ENCODE measurements at places on chromosomes 3 and 15.

- DNase-seq, result no peak
Measured at GRCh38 chr3:98326945-98327344, 26.7 kb upstream of the OR5K4 start.

- DNase-seq, result peak; percentile 87
Measured at GRCh38 chr3:186287711-186288110, 74.3 kb downstream of the DGKG start.

DNA sequence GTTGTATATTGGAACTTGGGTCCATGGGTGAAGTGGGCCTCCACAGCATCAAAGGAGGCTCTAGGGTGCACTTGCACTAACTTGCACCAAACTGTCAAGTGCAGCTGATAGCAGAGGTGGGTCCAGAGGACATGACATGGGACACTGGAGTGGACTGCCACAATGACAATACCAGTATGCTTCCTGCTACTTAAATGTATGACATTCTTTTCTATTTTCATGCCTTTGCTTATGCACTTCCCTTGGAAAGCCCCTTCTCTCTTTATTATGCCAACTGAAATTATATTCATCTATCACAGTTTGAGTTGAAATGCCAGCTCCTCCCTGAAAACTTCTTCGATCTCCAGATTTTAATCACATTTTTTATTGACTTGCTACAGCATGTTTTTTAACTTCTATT is 101.8 kb downstream of the CFAP20DC start:
- DNase-seq, result no peak

DNA sequence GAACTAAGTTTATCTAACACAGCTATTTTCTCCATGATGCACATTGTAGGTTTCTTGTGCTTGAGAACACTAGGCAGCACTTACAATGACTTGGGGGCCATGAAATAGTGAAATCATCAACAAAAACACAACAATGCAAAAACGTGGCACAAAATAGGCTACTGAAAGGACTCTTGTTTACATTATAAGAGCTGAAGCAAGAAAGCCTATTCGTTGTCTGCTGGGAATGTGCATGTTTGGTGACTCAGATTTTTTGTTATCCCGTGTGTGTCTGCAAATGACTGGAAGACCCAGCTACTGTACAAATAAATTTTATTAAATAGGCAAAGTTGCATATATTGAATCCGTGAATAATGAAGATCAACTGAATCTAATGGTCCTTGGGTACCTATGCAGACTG is 85.0 kb downstream of the TCF12 start:
- DNase-seq, result peak; percentile 37

DNA sequence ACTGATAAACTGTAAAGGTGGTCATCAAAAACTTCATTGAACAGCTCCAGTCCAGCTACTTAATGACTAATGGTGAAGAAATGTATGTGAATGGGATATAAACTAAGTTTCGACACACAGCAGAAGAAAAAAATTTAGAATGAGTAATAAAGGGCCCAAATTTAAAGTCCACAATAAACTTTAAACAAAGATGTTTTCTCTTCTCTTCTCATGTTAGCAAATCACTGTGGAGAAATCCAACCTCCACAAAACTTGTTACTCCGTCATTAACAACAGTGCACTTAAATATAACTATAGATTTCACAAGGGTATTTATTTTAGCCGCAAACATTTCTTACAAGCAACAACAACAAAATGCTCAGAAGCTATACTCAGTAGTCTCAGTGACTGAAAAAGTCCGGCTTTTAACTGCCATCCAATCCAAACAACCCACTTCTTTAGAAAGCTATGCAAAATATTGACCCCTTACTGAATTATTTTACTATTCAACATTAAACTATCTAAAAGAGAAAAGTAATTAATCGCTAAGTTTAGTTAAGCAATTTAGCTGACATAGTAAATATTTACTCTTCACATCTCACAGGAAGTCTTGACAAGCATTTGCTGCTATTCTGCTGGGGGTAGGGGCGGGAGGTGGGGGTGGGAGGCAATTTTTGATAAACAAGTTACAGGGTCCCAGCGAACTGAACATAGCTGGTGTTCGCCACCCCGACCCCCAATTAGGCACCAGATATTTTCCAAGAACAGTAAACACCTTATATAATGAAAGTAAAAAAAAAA is 2.4 kb downstream of the IGF2BP2 start:
- DNase-seq, result no peak

GRCh38 chr15:47792231-47792630 is 74.9 kb downstream of the SEMA6D start:
- peak; percentile 9 for DNase-seq

DNA sequence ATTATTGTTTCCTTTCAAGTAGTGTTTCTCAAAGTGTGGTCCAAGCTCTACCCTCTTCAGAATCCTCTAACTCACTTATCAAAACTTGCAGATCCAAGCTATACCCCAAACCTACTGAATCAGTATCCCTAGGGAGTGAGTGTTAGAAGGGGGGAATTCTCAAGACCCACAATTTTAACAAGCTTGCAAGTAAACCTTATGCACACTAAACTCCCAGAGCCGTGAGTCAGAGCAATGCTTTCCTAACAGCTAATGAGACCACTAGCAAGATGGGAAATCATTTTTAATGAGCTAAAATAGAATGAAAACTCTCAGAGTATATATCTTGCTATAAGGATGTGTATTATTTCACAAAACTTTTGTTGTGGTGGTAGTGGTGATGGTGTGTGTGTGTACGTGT is 41.1 kb upstream of the SRGAP3 start:
- no peak for DNase-seq

DNA sequence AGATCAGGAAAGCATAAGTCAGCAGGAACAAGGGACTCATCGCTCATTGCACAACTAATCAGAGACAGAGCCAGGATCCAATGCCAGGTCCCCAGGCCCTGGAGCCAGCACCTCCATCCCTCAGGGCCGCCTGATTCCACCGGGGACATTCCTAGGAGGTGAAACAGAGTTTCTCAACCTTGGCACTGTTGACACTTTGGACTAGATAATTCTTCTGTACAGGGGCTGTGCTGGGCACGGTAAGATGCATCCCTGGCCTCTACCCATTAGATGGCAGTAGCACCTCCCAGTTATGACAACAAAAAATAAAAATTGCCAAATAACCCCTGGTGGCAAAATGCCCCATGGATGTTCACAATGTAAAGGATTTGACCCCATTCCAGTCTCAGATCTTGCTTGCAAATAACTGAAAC is 127.7 kb downstream of the MTHFS start:
- DNase-seq, result no peak

- DNase-seq, result no peak
Measured at GRCh38 chr3:123584284-123584987, 417 bp downstream of the HACD2 start.

DNA sequence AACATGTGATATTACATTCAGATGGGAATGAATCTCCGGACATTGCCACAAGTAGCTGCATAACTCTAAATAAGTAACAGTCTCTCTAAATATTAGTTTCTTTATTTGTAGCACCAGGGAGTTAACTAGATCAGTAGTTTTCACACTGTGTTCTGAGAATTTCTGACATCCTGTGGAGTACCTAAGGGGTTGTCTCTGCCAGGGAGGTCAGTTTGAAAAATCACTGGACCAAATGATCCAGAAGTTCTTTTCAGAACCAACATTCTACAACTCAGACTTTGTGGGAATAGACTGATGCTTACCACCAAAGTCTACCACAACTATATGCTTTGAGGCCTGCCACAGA is 9.0 kb upstream of the ILDR1 start:
- no peak for DNase-seq

GRCh38 chr3:50533807-50534461 is 30.5 kb upstream of the CACNA2D2 start:
- DNase-seq, result no peak

GRCh38 chr3:21790466-21790865 is 39.5 kb upstream of the ZNF385D start:
- no peak for DNase-seq

GRCh38 chr15:83200162-83200561 is 7.5 kb downstream of the HDGFL3 start:
- DNase-seq, result no peak

DNA sequence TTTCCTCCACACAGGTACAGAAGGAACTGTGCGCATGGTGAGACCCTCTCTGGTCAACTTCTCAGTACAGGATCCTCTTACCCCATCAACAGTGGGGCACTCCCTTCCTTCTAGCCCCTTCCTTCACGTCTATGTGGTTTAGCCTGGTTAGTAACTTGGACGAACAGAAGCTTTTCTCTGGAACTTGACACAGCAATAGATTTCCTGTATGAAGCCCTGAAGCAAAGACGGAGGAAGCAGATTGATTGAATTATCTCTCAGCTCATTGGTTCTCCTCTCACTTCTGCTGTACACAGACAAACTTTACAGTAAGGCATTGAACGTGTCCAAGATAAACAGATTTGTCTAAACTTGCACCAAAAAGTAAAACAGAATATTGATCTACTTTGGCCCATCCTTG is at the start of gene CD200R1:
Gene CD200R1, minus strand, starts transcription at position 210 of the 400 bp plus-strand sequence. CDS start 246 bp downstream, outside the sequence.
- no peak for DNase-seq

- no peak for DNase-seq
Measured at GRCh38 chr3:8931342-8931741, 31.9 kb downstream of the RAD18 start.

DNA sequence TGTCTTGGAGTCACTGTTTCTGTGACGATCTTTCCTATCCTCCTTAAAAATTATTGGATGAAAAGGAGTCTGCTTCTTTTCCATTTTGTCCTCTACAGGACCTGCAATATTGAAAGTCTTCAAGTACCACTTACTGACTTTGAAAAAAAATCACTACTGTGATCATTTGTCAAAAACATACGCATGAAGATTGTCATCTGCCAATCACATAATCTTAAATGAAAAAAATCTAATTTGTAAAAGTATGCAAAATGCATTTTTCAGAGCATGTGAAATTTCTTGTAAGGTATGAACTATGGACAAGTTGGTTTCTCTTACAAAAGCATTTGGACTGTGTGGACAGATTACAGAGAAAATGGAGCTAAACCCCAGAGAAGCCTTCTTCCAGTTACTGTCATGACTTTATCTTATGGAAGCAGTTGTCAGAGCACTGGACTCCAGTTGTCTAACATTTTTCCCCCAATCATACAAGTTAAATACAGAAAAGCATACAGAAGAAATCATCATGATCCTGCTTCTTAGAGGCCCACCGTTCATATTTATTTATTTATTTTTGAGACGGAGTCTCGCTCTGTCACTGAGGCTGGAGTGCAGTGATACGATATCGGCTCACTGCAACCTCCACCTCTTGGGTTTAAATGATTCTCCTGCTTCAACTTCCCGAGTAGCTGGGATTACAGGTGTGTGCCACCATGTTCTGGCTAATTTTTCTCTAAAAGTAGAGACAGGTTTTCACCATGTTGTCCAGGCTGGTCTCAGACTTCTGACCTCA is 3.4 kb upstream of the PXK start:
- no peak for DNase-seq

GRCh38 chr3:43856351-43856750 is 165.6 kb downstream of the ABHD5 start:
- DNase-seq, result no peak

Measured in stromal cell of bone marrow (primary cell).